ENCODE measurements at places on chromosomes 7 and 10.

GRCh38 chr10:132845041-132845551 is 59.1 kb upstream of the NKX6-2 start:
- DNase-seq, result no peak

GRCh38 chr7:51326656-51327286 is 10.2 kb upstream of the COBL start:
- DNase-seq, result no peak

GRCh38 chr7:94300176-94300835 is 94.4 kb upstream of the COL1A2 start:
- no peak for DNase-seq

DNA sequence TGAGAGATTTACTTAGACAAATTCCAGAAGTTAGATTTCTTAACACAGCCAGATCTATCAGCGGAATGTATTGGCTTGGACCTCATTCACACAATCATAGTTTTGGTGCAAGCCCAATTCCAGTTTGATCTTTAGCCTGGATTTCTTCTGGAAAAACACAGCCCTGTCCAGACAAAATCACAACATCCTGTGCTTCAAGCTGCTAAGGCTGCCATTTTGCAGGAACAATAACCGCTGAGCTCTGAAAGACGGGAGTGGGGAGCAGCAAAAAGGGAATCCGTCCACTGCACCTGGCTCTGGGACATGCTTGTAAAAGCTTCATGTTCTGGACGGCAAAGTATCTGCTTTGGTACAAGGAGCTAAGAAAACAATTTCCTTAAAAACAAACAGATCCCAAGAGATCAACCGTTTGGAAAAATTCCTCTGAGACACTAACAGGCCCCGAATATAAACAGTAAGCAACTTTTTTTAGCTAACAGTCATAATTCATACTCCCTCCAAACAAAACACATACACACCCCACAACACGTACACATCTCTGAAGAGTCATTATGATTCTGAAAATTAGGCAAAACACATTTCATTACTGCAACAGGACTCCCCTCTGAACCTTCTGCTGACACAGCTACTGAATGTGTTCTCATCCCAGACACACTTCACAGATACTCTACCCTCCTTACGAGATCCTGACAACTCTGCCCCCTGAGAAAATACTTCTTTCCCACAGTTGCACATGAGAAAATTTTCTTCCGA is 32.4 kb downstream of the ITIH5 start:
- no peak for DNase-seq

DNA sequence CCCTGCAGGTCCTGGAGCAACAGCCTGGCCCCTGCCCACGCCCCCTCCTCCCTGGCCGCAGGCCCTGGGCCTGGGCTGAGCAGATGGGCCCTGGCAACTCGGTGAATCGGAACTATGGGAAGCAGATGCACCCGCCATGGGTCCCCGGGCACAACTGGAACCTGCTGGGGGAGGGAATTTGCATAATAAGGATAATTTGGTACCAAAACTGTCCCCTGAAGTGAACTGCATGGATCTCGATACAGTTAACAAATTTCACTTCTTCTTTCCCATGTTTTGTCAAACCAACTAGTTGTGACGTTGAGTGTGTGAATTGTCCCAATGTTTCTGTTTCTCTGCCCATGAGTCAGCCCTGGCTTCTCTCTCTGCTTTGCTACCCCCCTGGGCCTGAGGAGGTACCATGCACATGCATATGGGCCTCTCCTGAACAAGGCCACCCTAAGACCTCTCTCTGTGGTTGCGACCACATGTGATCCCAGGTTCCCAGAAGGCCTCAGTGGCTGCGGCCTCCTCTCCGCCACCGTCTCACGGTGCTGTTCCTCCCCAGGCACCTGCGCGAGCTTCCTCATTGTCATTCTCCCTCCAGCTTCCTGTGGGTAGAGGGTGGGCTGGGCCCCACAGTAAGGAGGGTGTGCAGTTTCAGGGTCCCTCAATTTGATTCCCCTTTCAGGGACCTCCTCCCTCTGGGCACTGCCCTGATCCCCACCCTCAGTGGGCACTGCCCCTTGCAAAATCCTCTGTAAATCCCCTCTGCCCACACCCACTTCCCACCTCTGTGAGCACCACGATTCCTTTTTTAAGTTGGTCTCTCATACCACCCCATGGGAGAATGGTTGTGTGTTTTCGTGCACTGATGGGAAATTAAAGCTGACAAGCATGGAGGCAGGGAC is 40.0 kb downstream of the FIGNL1 start:
- DNase-seq, result no peak

GRCh38 chr7:33457039-33457438 is 327.7 kb downstream of the BBS9 start:
- DNase-seq, result no peak

DNA sequence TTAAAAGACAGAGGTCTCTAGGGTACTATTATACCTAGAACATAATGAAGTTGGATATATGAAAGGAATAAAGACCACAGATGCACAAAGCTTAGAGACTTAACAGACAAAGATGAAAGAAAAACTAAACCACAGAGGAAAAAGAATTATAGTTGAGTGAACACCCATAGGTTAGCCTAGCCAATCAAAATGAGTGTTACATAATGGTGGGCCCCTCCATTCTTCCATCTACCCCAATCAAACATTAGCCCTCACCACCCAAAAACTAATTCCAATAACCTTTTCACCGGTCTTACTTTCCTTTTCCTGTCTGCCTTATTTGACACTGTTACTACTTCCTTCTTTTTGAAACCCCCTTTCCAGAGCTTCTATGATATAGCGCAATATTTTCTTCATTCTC is 130.1 kb downstream of the ELMO1 start:
- DNase-seq, result no peak

GRCh38 chr7:108808549-108809266 is 239.0 kb downstream of the DNAJB9 start:
- no peak for DNase-seq

GRCh38 chr7:50620433-50620832 is 55.2 kb upstream of the DDC start:
- DNase-seq, result no peak

GRCh38 chr10:55158633-55159032 is 357.6 kb upstream of the PCDH15 start:
- DNase-seq, result no peak
